Stimulated activated CD8-positive, alpha-beta memory T cell treated with anti-CD3 and anti-CD28 coated beads, Interleukin-12 subunit alpha, Interleukin-12 subunit beta, amount 100 ng/mL, for 1 hour (primary cell): ENCODE measurements at places on chromosomes 16 and 17.

GRCh38 chr17:63984236-63984635 lies 11.5 kb upstream of the SCN4A start:
- no peak for DNase-seq

DNA sequence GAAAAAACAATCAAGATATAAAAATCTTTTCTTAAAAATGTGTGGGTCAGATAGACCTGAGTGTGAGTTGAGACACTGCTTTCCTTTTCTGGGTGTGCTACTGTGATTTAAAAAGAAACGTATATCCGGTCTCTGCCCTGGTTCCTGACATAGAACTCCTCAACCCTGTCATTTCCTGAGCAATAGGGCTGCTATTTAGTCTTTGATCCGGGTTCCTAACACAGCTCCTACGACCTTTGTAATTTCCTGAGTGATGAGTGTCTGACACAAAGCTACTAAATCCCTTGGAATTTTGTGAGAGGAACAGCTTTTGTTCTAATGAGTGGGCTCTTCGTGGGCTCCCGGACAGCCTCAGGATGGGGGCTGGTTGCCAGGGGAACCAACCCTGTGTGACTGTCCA lies 93.9 kb upstream of the FA2H start:
- no peak for DNase-seq

- DNase-seq = no peak
Measured at GRCh38 chr16:87693827-87694226, 72.0 kb downstream of the KLHDC4 start.

DNA sequence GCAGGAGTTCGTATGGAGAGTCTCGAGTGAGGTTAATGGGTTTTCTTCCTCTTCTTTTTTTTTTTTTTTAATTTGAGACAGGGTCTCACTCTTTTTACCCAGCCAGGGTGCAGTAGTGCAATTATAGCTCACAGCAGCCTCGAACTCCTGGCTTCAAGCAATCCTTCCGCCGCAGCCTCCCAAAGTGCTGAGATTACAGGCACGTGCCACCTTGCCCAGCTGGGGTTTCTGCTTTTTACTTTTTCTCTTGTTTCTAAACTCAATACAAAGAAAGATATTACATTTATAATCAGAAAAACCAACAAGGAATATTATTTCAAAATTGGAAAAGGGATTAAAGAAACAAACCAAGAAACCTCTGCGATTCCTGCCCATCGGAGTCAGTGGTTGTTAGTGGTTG lies 175.9 kb downstream of the SEC14L1 start:
- no peak for DNase-seq

GRCh38 chr16:718389-718788 lies 2.6 kb upstream of the ANTKMT start:
- no peak for DNase-seq

DNA sequence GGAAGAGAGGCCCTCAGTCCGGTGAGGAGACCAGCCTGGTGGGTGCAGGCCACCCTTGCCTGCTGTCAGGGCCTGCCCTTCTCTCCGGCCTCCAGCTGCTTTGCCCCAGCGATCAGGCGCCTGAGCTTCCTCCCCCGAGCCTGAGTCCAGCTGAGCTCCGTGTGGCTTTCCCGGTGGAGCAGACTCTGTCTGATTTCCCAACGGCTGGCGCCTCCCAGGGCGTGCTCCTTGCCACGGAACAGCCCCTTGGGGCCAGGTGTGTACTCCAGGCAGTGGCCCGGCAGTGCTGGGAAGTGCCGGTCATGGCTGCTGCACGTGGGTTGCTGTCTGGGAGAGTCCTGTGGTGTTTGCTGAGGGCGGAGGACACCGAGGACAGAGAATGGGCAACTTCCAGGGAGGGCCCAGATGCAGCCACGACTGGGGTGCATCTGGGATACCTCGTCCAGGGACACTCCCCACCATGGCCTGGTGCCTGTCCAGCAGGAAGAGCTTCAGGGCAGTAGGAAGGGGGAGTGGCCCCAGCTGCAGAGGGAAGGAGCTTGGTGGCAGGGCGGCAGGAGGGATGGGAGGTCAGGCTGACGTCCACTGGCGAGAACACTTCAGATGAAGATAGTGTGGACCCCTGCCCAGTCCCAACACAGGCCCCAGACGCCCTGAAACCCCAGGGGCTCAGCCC lies 22.5 kb downstream of the METRNL start:
- no peak for DNase-seq

GRCh38 chr17:11917415-11917814 lies 79.9 kb downstream of the ZNF18 start:
- DNase-seq = no peak

DNA sequence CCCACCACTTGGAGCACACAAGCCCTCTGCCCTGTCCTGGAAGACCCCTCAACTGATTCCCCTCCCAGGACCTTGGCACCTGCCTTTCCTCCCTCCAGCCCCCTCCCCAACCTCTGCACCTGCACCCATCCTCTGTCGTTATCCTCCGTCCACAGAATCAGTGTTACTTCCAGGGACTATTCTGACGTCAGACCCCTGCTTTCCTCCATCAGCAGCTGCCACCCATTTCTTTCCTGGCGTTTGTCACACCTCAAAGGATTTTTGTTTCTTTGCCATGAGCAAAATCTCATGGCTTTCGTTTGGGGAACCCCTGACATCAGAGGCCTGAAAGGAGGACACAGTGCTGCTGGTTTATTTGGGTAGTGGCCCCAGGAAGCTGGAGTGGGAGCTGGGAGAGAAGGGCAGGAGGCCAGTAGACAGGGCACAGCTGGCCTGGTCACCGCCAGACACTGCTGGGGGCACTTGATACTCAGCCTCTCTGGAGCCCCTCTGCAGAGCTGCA lies 68.4 kb downstream of the SOCS1 start:
- no peak for DNase-seq

DNA sequence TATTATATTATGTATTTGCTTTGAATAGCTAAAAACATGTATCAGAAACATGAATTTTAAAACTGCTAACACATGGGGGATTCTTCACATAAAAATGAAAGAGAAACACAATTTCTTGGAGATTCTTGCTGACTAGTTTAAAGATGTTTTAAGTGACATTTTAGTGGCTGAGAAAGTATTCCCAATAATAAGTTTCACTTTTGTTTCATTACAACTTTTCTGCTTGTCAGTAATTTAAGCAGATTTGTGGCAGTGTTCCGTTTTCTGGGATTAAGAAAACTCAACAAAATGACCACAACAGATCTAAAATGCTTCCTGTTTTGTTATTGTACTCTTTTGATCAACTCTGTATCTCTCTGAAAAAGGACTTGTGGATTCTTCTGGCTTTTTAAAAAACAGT lies 75.9 kb downstream of the NLK start:
- no peak for DNase-seq

DNA sequence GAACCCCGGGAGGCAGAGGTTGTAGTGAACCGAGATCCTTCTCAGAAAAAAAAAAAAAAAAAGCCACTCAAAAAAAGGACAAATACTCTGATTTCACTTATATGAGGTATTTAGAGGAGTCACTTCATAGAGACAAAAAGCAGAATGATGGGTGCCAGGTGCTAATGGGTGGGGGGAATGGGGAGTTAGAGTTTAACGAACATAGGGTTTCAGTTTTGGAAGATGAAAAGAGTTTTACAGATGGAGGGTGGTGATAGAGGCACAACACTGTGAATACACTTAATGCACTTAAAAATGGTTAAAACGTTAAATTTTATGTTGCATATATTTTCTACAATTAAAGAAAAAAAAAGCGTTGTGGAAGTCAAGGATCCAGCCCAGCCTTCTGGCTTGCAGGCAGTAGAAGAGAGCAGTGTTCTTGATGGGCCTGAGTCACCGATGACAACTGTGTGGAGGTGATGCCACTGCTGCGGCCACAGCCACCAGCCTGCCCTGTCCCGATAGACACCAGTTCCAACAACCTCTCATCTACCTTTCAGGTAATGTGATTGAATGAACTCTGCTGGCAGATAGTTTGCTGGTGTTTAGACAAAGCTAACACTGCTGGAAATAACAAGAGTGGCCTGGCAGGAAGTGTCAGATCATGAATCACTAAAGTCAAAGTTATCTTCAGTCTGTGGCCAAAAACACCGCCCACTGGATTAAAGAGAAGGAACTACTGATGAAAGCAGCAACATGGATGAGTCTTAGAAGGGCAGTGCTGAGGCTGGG lies 49.9 kb upstream of the COX10 start:
- no peak for DNase-seq

- DNase-seq = no peak
Measured at GRCh38 chr17:73646409-73647300, 2.4 kb upstream of the SDK2 start.

DNA sequence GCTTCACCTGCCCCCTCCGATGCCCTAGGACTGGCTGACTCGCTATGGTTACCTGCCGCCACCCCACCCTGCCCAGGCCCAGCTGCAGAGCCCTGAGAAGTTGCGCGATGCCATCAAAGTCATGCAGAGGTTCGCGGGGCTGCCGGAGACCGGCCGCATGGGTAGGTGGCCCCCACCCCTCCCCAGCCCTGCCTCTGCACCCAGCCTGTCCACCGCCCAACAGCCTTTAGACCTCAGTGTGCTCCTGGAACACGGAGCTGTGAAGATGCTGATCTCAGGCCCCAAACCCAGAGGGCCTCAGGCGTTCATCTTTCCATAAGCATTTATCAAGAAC lies 993 bp downstream of the MMP25 start:
- DNase-seq = no peak

DNA sequence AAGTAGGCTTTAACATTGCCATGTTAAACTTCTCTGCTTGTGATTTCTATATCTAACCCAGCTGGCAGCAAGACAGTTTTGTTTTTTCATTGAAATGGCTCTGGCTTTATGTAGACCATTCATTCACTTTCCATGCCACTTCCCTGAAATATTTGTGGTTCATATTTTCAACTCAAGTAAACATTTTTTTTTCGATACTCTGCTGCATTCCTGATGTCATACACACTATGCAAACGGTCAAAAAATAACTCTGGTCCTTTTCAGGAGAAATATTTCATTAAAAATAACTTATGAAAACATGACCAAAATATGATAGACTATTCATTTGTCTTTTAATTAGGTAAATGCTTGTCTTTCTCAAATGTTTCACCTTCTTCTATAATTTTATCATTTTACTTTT lies 116.3 kb downstream of the USP22 start:
- DNase-seq = no peak

GRCh38 chr16:89312598-89313299 lies 95.2 kb downstream of the ZNF778 start:
- DNase-seq = no peak

- DNase-seq = peak; percentile 82
Measured at GRCh38 chr16:84186685-84187437, at the start of gene TAF1C. Gene TAF1C (minus strand): TSS chr16:84187057. CDS start chr16:84184988, 2,069 bp downstream.
